ENCODE measurements at places on chromosomes 4 and X.

- no peak for DNase-seq
Observed at GRCh38 chr4:148214529-148215166, 227.6 kb downstream of the NR3C2 start.

- no peak for DNase-seq
Observed at GRCh38 chr4:183430317-183430993, 14.0 kb upstream of the CDKN2AIP start.

GRCh38 chrX:49958727-49959485 is 36.5 kb downstream of the CLCN5 start:
- DNase-seq: no peak

DNA sequence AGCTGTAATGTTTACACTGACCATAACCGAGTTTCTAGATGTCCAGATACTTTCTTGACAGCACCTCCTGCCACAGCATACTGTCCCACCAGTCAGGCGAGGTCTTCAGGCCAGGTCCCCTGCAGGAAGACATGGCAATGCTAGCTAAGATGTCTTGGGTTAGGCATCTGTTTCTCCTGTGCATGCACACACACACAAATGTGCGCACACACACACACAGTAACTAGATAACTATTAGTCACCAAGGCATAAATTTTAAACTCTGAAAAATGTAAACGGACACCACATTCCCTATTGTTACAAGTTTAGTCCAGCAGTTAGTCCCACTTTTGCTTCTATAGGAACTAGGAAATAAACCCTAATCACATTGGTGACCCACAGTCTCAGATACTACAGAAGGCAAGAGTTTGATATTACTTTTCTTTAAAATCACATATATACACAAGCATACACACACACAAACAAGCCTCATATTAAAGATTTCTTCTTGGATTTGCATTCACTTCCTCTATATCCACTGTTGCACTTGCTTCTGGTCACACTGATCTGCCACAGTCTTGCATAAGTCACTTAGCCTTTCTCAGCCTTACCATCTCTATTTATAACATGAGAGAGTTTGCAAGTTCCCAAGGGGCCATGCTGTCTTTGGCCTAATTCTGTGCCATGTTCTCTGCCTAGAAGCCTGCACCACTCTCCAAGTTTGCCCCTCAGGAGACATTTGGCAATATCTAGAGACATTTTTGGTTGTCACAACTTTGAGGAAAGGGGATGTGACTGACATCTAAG is 32.2 kb downstream of the IL21 start:
- DNase-seq: no peak

- no peak for DNase-seq
Observed at GRCh38 chr4:1018147-1019020, 7.0 kb downstream of the FGFRL1 start.

DNA sequence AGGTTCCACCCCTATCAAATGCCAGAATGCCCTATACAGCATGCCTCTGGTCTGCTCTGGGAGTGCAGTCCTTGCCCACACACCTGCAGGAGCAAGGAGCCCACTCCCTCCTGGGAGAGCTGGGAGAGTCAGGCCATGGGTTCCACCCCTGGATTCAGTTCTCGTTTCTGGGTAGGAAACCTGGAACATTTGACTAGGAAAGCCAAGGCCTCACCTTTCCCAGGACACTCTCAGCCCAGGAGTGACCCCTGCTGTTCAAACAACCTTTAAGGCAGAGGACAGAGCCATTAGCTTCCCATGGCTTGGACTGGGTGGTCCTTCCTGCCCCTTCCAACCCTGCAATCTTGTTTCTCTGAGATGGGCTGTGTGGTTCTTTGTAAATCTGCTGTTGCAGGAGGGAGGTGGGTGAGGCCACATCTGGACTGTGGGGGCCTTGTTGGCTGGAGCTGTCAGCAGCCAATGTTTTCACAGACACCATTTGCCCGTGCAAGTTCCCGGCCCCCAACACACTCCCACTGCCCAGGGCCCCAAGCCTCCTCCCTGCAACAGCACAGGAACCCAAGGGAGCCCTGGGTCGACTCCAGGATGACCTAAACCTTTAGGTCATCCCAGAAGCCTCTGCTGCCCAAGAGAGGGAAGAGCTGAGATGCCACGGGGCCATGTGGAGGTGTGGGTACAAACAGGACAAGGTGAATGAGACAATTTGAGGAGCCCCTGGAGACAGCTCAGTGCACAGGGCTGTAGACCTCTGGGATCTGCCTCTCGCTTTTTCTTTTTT is 104.4 kb downstream of the PJA1 start:
- DNase-seq: no peak

Measured in chondrocyte (in vitro differentiated cells).